ENCODE measurements at places on chromosomes 4 and X.

GRCh38 chr4:95838192-95838591, 1.7 kb upstream of the PDHA2 start:
- DNase-seq = no peak

DNA sequence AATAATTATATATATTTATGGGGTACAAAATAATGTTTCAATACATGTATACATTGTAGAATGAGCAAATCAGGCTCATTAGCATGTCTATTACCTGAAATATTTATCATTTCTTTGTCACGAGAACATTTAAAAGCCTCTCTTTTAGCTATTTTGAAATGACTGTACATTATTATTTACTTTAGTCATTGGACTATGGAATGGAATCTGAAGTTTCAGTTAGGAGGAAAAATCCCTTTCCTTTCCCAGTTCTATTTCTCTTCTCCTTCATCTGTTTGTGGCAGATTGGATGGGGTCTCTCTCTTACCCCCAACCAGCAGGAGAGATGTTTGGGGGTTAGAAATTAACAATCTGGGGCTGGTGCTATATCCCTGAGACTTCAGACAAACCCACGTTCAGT, 292.5 kb upstream of the SFRP2 start:
- no peak for DNase-seq

DNA sequence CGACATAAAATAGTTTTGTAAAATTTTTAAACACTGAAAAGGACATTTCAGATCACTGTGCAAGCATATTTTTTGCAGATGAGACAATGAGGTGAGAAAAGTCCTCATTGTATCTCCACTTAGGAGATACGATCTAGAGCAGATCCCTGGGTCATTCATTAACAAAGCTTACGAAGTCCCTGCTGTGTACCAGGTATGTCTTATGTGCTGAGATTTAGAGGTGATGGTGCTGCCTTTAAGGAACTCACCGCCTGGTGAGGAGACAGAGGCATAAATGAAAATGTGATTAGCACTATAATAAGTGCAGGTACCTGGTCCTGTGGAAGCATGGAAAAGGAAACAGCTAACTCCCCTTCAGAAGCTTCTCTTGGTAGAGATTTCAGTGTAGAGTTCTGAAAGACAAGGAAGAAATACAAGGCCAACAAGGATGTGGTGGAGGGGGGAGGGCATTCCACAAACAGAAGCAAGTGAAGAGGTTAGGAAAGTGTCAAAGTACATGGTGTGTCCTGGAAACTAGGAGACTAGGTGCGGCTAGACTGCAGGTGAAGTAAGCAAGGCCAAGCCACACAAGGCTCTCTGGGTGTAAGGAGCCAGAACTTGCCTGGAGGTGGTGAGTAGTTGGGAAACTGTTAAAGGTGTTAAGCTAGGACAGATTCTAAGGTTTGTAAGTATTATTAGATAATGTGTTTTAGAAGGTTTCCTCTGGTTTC, 1.5 kb upstream of the NDNF start:
- DNase-seq = no peak

DNA sequence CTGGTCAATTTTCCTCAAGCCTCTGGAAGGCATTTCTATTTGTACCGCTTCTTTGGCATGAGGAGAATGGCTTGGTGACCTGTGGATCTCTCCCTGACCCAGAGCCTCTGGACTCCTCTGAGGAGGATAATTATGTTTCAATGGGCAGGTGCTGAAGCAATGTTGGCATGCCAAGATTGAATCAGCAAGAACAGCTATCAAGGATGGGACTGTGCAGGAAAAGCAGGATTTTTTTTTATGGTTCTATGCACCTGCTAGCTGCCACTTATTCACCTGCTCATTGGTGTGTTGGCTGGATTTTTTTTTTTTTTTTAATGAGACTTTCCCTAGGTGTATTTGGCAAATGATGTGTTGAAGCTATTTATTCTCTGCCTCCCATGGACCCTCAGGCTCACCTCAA, 821.2 kb downstream of the RPA4 start:
- DNase-seq = no peak

DNA sequence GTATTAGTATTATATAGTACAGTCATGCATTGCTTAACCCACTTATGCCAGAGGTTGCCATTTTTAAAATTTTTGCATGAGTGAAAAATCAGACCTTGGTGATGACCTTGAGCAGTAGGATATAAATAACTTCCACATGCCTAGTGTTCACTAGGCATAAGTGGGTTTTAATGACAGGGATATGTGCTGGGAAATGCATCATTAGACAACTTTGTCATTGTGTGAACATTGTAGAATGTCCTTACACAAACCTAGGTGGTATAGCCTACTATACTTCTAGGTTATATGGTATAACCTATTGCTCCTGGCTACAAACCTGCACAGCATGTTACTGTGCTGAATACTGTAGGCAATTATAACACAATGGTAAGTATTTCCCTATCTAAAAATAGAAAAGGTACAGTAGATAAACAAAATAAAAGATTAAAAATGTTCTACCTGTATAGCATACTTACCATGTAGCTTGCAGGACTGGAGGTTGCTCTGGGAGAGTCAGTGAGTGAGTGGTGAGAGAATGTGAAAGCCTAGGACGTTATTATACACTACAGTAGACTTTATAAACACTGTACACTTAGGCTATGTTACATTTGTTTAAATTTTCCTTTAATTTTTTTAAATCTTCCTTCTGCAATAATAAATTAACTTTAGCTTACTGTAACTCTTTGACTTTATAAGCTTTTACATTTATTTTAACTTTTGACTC, 326.7 kb downstream of the ANK2 start:
- DNase-seq = no peak

DNA sequence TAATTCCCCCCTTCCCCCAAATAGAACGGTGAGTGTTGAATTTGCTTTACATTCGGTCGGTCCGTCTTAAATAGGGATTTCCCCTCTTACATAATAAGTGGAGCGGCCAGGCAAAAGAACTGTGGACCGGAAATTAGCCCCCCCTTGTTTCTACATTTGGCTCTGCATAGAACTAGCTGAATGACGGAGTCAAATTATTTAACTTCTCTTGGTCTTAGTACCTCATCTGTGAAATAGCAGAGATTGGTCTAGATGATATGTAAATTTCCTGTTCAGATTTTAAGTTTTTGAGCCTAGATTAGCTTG, 1.3 kb downstream of the SPATA18 start:
- DNase-seq = no peak

- no peak for DNase-seq
Measured at GRCh38 chrX:40272141-40272540, 174.4 kb upstream of the BCOR start.

- peak; percentile 85 for DNase-seq
Measured at GRCh38 chrX:49171752-49172279, at the start of gene PLP2. PLP2 (plus strand) TSS chrX:49171898; CDS start chrX:49172001, 103 bp downstream.

DNA sequence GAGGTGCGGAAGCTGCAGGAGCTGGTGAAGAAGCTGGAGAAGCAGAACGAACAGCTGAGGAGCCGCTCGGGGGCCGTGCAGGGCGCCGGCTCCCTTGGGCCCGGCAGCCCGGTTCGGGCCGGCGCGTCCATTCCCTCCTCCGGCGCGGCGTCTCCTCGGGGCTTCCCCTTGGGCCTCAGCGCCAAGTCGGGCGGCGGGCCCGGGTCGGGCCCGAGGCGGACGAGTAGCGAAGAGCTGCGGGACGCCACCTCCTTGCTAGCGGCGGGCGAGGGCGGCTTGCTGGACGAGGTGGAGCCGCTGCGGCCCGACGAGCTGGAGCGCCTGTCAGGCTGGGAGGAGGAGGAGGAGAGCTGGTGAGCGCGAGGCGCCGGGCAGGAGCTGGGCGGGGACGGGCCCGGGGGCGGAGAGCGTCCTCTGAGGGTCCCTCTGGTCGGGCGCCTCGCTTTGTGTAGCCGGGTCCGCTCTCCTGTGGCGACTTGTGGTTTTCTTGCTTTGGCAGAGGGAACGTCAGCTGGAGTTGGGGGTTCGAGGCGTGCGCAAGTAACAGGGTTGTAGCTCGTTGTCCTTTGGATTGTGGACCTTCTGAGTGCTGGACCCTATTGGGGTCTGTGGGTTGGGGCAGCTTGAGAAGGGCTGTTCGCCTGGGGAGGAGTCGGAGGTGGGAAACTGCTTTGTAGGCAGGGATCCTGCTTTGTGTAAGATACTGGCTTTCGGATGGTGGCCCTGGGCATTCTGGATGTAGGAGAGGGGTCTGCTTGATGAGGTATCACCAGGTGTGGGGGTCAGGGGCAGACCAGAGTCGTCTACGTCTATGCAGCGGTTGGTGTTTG, 662 bp downstream of the SLAIN2 start:
- DNase-seq = peak; percentile 53

DNA sequence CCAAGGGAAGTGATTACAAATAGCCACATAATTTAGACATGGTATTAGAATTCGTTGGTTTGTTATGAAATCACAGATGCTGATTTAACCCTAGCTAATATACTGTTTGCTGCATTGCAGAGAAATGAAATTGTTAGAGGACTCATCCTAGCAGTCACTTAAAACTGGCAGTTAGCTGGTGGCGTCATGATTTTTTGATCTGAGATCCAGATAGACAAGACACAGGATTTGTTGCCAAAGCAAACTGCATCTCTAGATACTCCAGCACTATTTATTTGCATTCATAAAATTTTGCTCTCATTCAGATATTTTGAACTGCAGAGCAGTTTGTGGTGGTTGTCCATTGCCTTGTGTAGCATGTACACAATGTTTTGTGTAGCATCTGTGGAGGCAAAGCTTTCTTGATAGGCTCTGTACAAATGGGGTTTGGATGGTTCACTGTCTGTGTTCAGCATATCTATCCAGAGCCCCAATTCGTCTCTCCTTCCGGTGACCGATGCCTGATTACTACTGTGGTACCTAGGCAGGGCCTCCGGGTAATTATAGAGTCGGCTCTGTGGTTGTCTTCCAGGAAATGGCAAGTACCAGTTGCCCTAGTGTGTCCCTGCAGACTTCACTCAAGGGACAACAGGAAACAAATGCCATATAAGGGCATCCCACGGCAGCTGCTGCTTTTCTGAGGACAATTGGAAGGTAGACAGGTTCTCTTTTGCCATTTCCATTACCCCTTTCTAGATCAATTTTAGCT, 30.1 kb upstream of the SPARCL1 start:
- peak; percentile 23 for DNase-seq

GRCh38 chr4:337932-338758, 531 bp downstream of the ZNF141 start:
- peak; percentile 51 for DNase-seq

DNA sequence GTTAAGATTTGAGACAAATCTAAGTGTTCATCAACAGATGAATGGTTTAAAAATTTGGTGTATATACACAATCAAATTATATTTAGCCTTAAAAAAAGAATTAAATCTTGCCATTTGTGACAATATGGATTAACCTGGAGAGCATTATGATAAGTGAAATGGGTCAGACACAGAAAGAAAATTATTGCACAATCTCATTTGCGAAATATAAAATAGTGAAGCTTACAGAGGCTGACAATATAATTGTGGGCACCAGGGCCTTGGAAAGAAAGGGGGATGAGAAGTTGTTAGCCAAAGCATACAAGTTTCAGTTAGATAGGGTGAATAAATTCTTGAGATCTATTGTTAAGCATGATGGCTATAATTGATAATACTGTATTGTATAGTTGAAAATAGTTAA, 883.0 kb downstream of the TECRL start:
- no peak for DNase-seq

- no peak for DNase-seq
Measured at GRCh38 chr4:11130195-11130970, 298.3 kb downstream of the HS3ST1 start.

DNA sequence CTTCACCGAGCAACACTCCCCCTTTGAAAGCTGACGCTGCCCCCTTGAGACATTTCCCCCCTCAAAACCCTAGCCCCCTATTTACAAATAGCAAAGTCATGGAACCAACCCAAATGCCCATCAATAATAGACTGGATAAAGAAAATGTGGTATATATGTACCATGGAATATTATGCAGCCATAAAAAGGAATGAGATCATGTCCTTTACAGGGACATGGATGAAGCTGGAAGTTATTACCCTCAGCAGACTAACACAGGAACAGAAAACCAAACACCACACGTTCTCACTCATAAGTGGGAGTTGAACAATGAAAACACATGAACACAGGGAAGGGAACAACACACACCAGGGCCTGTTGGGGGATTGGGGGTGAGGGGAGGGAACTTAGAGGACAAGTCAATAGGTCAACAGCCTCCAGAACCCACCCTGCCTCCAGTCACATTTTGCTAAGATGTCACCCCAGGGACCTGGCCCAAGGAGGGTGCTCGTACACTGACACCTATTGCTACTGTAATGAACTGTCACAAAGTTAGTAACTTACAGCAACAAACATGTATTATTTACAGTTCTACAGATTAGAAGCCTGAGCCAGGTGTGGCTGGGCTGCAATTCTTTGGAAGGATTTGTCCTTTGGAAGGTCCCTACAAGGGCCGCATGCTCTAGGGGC, 20.6 kb downstream of the SCD5 start:
- DNase-seq = no peak

- no peak for DNase-seq
Measured at GRCh38 chrX:302975-303374, 15.6 kb downstream of the GTPBP6 start.

- DNase-seq = peak; percentile 68
Measured at GRCh38 chrX:72094894-72095293, 36.8 kb downstream of the RTL5 start.

- no peak for DNase-seq
Measured at GRCh38 chr4:4922441-4922840, 63.0 kb downstream of the MSX1 start.

DNA sequence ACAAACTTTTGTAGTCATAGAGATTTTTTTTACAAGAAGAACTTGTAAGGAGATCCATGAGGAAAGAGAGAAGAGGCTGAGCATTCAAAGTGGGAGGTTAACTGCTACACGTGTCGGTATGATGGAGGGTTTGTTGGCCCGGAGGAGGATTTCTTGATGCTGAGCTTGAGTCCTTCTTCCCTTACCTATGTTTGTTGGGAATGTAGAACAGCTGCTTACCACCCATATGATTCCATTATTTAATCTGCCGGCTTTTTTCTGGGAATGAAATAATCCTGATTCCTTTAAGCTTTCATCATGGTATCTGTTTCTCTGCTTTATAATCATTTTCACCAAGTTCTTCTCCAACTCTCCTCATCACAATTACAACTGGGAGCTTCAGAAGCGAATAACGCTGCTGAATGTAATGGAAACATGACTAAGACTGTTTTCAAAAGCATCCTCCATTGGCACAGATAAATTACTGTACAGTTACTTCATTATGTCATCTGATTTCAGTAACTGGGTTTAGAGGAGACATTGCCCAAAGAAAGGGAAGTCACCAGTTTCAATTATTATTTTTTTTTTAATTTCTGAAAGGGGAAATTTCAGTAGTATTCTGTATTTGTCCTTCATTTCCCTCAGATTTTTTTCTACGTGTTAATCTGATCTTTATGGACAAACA, 420.6 kb downstream of the SPRY1 start:
- DNase-seq = no peak

GRCh38 chrX:51144828-51145442, 187.7 kb upstream of the NUDT10 start:
- peak; percentile 40 for DNase-seq
